Activated naive CD8-positive, alpha-beta T cell treated with anti-CD3 and anti-CD28 coated beads, Interleukin-2, amount 50 U/mL, for 16 hours (primary cell): ENCODE measurements at places on chromosomes 16 and 17.

DNA sequence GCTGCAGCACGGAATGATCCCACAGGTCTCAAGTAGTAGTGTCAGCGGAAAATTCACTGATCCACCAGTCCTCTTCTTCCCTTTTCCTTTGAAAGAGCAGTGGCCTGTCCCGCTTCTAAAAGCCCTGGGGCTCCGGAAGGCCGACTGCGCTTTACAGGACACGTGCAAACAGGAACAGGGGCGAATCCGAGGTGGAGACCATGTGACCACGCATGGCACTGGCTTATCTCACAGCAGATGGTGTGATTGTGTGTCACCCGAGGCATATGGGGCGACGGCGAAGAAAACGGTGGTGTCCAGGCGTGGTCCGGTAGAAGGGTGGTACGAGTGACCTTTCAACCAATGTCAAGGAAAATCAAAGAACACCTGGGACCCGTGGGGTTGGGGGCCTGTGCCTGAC, 12.0 kb upstream of the KCNJ18 start:
- no peak for DNase-seq

DNA sequence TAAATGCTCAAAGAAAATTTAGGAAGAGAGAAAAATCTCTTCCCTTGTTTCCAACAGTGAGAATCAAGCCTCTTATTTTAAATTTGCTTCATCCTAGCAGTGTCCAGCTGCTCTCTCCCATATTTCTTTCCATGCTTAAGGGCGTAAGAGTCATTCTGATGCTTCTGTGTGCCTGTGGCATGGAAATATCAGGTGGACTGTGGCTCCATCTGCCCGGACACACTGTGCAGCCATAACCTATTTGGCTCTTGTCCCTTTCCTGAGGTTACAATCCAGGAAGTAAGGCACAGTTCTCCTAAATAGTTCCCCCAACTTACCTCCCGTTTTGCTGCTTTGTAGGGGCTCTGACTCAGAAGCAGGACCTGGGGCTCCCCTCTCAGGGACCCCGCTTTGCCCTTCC, 6.3 kb upstream of the KRT222 start:
- no peak for DNase-seq

- DNase-seq: no peak
Measured at GRCh38 chr17:17994271-17995069, 21.8 kb downstream of the DRC3 start.

DNA sequence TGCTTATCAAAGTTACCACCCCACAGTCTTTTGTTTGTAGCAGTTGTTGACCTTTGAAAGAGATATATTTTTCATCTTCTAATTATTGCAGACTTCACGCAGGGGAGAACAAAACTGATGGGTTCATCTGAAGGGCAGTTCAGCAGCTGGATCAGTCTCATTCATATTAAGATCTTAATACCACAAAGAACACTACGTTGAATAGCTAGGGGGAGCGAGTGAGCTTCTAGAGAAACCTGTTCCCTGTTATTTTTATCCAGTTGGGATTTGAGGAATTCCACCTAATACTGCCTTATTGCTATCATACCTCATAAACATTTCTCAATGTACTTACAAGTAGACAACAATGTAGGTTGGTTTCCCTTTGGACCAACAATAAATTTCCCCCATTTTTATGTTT, 306.1 kb upstream of the KIF2B start:
- no peak for DNase-seq

- no peak for DNase-seq
Measured at GRCh38 chr17:55402374-55402773, 19.3 kb downstream of the MMD start.

GRCh38 chr16:84712801-84713775, 13.3 kb downstream of the USP10 start:
- no peak for DNase-seq

DNA sequence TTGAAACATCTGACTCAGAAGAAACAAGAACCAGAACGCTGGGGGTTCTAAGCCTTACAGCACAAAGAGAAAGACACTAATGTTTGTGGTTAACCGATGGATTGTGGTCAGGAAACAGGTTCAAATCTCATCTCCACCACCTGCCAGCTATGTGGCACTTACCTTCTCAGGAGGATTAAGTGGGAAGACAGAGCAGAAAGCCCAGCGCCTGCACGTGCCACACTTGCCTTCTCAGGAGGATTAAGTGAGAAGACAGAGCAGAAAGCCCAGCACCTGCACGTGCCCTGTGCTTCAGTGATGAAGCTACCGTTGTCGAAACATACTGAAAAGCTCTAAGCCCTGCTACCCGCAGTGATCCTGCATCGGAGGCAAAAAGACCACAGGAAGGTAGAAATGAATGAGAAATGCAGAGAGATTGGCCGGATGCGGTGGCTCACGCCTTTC, 90.6 kb downstream of the NXN start:
- no peak for DNase-seq

GRCh38 chr16:63473725-63474124, 1437.5 kb upstream of the CDH8 start:
- DNase-seq: no peak

DNA sequence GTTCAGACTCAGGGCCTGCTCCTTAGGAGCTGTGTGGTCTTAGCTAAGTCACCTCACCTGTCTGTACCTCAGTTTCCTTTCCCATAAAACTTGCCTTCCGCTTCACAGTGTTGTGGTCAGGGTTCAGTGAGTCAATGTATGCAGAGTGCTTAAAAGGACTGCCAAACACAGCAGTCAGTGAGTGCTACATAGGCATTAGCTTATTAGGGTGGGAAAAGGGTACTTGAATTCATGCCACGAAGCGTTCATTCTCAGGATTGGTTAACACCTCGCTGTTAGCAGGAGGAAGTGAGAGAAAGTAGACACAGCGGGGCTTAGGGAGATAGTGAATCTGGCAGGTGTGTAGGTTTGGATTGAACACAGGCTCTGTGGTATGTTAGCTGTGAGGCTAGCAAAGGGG, 155.2 kb downstream of the SHISA9 start:
- no peak for DNase-seq

DNA sequence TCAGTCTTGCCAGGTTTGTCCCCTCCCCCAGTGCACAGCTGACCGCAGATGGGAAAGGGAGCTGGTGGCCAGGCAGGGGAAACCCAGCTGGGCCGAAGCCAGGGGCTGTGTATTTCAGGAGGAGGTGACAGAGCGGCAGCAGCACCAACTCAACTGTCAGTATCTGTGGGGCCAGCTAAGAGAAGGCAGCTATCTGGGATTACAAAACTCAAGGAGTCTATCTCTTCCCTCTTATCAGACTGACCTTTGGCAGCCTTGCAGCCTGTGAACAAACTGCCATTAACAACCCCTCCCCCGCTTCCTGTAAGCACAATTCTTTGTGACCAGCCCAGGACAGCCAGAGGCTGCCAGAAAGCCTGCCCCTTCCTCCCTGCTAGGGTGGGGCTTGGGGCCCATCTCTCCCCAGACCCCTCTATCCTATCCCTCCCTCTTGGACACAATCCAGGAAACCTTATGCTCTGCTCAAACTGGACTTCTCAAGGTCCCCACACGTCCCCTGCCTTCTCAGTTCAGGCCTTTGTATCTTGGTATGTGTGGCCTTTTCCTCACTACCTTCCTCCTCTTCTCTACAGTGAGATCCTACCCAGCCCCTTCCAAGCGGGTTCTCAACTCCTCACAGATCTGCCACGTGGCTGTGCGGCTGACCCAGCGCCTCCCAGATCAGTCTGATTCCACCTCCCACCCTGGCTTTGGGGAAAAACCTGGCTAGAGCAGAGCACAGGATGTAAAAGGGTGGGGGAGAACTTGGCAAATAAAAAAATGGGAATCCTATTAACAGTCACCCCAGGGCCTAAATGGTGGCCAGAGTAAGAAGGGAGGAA, 10.5 kb downstream of the ST3GAL2 start:
- DNase-seq: no peak

DNA sequence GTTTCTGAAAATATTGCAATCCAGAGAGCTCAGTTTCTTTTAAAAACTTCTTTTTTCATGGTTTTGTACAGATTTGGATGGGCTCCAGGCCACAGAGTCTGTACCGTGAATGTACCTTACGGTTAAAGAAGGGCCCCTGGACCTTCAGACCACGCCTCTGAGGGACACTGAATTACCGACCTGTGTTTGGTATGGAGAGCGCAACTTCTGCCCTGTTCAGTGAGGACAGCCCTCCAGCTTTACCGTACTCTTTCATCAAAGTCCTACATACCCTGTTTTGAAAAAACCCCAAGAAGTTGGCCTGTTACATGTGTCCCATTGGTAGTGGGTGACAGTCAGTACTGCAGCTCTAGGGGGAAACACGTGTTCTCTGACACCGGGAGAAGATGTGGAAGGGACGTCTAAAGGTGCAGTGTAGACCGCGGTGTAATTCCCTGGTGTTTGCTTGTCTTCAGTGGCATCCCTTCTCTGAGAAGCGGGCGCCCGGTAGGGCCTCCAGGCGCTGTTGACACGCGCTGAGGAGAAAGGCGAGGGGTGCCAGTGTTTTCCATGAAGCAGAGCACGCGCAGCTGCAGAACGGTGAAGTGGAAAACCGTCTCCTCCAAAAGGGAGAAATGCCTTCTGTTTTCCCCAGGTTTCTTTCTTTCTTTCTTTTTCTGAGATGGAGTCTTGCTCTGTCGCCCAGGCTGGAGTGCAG, 6.2 kb downstream of the PGS1 start:
- DNase-seq: no peak

DNA sequence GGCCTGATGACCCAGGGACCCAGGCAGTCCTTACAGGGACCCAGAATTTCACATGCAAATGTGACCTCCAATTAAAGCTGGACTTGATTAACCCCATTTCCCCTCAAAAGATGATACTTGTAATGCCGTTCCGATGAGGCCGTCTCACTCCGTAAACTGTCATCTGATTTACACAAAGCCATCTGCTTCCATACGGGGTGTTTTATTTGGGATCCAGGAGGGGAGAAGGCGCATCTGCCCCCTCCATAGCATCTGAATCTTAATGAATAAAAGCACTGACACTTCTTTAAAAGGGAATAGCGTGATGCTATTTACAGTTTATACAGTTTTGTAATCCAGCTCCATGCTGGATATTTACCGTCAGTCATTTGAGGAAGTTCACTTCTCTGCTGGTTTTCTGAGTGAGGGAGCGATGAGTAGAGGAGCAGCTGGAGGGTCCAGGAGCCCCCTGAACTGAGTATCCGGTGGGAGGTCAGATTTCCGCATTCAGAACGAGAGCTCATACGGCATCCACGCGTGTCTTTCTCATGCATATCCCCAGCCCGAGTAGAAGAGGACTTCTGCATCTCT, 452.7 kb downstream of the WWOX start:
- no peak for DNase-seq

DNA sequence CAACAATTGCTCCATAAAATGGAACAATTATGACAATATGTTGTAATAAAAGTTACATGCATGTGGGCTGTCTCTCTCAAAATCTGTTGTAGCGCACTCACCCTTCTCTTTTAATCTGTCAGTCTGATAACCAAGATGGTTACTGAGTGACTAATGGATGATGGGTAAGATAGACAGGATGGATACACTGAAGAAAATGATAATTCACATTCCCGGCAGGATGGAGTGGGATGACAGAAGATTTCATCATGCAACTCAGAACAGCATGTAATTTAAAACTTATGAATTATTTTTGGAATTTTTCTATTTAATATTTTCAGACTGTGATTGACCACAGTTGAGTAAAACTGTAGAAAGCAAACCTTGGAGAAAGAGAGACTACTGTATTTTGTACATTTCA, 30.5 kb downstream of the CDH13 start:
- DNase-seq: no peak

GRCh38 chr17:34579979-34580684, 750 bp downstream of the TMEM132E start:
- no peak for DNase-seq

DNA sequence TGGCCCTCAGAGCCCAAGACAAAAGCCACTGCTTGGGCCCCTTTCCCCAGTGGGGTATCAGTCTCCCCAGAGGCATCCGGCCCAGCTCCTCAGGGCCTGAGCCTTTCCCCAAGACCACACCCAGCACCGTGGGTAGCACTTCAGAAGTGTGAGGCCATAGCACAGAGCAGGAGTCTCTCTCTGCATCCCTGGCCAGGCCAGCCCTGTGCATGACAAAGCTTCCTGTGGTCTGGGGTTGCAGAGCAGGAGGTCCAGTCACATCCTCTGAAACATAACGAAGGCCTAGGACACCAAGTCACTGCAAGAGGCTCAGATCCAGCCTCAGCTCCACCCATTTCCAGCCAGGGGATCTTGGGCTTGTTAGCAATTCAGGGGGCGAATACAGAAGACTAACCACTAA, 56.8 kb upstream of the ZNF423 start:
- DNase-seq: no peak

GRCh38 chr17:29568331-29569244, at the start of gene TP53I13:
TSS of gene TP53I13 (plus strand) at chr17:29568701. CDS start at chr17:29568759, 58 bp downstream.
- DNase-seq: peak; percentile 77

GRCh38 chr17:82424001-82424862, 5.8 kb upstream of the OGFOD3 start:
- DNase-seq: no peak

DNA sequence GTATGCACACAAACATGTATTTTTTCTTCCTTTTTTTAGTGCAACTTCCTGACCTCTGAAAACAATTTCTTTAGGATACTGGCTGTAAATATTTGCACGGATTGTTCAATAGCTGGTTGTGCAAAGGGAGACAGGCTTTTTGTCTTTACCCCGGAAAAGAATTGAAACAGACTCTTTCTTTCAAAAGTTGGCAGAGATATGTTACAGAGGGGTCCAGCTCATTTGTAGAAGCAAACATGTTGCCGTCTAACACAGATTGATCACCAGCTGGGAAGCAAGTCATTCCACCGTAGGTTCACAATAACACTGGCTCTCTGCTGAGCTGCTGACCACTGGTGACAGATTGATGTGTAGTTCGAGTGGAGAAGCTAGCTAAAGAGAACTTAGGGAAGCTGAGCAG, 130.9 kb downstream of the STX8 start:
- no peak for DNase-seq

DNA sequence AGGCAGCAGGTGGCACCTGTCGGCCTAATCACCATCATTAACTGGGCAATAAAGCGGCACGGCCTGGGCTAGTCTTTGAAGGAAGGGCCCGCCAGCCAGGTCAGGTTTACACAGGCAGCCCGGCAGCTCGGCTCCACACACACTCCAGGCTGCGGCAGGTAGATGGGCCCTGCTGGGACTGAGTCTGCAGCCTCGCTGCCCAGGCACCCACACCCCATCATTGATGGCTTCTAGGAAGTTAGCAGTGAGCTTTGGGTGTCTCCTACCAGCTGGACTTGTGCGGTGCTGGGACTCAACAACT, 6.8 kb upstream of the FOXN1 start:
- DNase-seq: no peak

GRCh38 chr17:29086628-29087332, 43.8 kb downstream of the PIPOX start:
- no peak for DNase-seq

DNA sequence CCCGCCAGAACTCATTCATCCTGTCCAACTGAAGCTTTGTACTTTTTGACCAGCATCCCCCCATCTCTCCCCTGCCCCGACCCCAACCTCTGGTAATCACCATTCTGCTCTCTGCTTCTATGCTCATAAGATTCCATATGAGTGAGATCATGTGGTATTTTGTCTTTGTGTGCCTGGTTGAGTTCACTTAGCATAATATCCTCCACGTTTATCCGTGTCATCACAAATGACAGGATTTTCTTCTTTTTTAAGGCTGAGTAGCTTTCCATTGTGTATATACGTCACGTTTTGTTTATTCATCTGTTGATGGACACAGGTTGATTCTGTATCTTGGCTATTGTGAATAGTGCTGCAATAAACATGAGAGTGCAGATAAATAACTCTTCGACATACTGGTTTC, 278.9 kb downstream of the SNX29 start:
- no peak for DNase-seq

GRCh38 chr16:86088287-86088686, 189.3 kb downstream of the IRF8 start:
- DNase-seq: no peak
